SK-N-SH (cell line): ENCODE measurements at places on chromosomes 13 and 19. TPM values are rescaled to one million over a fixed set of nuclear protein-coding genes. Genes with fewer than 3 reads are reported as not detected.

FGF22 gene
- 0.62 and 0.93 TPM in 2 replicates for polyA plus RNA-seq

- H3K27ac ChIP-seq: no peak overlapping the region
- no peak overlapping the region for H3K4me3 ChIP-seq
- no peaks in the 10 kb centered on the region for H3K36me3 ChIP-seq
Measured at GRCh38 chr19:30942636-30943035, 406.6 kb downstream of the TSHZ3 start.

DNA sequence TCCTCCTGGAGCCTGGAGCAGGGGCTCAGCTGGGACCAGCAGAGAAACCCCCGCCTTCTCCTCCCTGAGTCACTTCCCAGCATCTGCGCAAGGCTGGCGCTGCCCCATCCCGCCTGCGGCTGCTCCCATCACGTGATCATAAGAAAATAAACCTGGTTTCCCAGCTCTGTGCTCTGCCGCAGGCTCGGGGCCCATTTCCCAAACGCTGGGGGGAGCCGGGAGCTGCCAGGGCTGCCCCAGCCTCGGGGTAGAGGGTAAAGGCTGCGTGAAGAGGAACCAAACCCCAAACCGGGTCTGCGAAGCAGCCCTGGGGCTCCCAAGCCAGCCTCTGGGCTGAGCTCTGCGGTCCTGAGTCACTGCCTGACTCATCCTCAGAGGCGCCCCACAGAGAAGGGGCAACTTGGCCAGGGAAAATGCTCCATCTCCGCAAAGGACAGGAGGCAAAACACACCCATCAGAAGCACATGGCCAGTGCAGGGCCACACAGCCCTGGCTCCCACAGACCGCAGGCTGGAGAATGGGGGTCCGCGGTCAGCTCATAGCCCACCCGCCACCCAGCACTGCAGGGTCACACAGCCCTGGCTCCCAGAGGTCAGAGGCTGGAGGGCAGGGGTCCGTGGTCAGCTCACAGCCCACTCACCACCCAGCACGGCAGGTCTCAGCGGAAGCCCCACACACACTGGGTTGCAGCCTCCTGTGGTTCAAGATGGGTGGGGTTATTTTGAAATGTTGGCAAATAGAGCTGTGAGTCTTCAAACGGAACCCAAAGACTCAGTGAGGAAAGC is 67.1 kb downstream of the RASA3 start:
- peak; percentile 90 for DNase-seq
- H3K27ac ChIP-seq: peak overlapping the region; percentile 99
- peak overlapping the region; percentile 33 for H3K4me3 ChIP-seq
- H3K4me1 ChIP-seq: peaks cover 47% of the 10 kb centered on the region

B3GNT3 gene
- not detected in 2 replicates for polyA plus RNA-seq

DNA sequence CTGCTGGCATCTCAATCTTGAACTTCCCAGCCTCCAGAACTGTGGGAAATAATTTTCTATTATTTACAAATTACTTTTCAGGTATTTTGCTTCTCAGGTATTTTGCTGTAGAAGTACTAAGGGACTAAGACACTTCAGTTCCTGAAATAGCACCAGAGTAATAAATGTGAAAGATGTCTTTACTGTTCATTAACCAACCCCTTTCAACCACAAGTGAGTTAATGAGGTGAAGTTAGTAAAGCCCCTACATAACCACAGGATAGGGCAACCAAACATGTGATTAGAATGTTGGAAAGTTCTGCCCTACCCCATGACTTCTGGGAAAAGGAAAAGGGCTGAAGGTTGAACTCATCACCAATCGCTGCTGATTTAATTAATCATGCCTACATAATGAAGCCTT is 2.7 kb upstream of the ZNF345 start:
- H3K4me3 ChIP-seq: no peak overlapping the region
- H3K27ac ChIP-seq: no peak overlapping the region
- no peak for DNase-seq
- no peaks in the 10 kb centered on the region for H3K27me3 ChIP-seq
- H3K36me3 ChIP-seq: peaks cover 24% of the 10 kb centered on the region
